ENCODE measurements at places on chromosomes 4 and X. TPM values are rescaled to one million over a fixed set of nuclear protein-coding genes. Genes with fewer than 3 reads are reported as not detected.

DNA sequence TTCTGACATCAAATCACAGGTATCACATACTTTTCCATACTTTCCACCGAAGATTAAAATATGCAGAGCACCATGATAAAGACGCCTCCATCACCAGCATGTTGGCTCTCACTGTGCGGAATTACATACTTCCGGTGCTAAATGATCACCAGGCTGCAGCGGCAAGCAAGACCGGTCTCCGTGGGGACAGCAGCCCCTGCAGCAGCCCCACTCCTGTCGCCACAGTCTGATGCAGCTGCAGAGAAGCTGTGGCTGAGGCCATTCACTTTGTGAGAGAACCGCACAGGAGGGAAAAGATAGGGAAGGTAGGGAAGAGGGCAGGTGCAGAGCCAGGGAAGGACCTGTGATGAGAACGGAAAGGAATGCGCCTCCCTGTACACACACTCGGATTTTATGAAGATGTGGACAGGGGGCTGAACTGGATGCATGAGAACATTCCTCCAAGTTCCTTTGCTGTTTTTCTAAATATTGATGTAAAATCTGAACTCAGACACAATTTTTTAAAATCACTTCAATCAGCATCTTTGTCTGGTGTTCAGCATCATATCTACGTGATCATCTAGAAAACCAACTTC is 38.3 kb downstream of the AFAP1 start:
- no peak for ATAC-seq

DNA sequence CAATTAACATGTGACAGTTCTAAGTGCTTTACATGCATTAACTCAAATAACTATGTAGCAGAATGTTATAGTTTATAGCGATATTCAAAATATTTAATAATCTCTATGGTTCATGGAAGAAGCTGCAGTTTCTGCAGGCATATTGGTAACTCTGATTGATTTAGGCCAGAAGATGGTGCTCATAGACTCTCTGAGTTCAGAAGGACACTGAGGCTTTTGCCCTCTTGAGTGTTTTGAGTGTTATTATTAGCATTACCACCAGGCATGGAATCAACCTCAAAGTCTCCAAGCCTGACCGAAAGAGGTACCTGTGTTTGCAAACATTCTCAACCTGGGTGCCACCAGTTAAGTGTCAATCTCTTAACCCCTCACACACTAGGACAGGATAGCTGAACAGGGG is 792.3 kb upstream of the PCDH7 start:
- ATAC-seq: no peak

- no peak for ATAC-seq
Measured at GRCh38 chr4:73741031-73741749, 821 bp downstream of the CXCL8 start.

DNA sequence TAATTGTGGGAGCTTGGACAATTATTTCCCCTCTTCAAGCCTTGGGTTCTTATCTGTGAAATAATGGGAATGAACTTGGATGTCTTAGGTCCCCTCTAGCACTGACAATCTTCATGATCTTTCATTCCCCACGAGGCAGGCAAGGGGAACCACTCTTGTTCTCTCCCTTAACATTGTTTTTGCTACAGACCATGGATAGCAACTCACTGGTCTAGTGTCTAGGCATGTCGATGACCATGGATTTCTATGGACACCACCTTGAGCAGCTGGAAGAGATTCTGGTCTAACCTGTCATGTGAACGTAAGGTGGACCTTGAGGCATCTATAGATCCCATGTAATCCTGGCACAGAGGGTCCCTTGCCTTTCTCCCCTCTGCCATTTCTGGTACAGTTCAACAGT is 104.1 kb upstream of the DHX15 start:
- no peak for ATAC-seq

DNA sequence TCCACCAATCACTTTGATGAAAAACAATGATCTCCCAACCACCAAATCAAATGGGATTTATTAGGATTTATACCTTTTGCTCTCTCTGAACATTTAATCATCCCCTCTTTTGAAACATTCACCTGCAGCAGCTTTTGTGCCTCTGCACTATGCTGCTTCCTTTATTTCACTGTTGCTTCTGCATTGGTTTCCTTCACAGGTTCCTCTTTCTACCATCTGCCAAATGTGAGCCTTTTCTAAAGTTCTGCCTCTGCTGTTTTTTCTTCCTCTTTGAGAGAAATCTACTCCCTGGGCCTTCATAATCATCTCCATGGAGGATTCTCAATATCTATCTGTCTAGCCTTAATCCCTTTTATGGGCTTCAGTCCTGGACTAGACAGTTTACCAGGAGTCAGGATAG is 24.7 kb downstream of the CUL4B start:
- no peak for ATAC-seq

GRCh38 chrX:123835661-123836371 is 24.0 kb upstream of the XIAP start:
- ATAC-seq: peak; percentile 92

Gene ADGRG4
- not detected for total RNA-seq

DNA sequence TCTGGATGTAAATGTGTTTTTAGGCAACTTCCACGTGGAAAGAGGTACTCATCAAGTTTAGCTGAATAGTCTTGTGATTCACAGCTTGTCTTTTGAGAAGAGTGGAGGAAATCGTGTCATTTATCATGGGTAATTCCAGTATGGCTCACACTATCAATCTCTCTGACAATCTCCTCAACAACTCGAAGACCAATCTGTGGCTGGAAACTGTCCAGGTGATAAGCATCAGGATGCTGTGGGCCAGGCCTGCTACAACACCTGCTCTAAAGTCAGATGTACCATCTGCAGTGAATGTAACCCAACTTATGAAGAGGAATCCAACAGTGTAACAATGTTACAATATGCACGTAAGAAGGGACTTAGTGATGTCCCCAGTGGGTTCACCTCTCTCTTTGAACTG is 132.1 kb upstream of the GK2 start:
- ATAC-seq: no peak

Measured in esophagus mucosa (tissue), 1 donor.